CD4-positive, alpha-beta T cell treated with Interleukin-4 for 1 hour (primary cell): ENCODE measurements at places on chromosomes 2 and 18.

GRCh38 chr2:2847209-2847676 lies 516.2 kb upstream of the MYT1L start:
- no peak for DNase-seq

DNA sequence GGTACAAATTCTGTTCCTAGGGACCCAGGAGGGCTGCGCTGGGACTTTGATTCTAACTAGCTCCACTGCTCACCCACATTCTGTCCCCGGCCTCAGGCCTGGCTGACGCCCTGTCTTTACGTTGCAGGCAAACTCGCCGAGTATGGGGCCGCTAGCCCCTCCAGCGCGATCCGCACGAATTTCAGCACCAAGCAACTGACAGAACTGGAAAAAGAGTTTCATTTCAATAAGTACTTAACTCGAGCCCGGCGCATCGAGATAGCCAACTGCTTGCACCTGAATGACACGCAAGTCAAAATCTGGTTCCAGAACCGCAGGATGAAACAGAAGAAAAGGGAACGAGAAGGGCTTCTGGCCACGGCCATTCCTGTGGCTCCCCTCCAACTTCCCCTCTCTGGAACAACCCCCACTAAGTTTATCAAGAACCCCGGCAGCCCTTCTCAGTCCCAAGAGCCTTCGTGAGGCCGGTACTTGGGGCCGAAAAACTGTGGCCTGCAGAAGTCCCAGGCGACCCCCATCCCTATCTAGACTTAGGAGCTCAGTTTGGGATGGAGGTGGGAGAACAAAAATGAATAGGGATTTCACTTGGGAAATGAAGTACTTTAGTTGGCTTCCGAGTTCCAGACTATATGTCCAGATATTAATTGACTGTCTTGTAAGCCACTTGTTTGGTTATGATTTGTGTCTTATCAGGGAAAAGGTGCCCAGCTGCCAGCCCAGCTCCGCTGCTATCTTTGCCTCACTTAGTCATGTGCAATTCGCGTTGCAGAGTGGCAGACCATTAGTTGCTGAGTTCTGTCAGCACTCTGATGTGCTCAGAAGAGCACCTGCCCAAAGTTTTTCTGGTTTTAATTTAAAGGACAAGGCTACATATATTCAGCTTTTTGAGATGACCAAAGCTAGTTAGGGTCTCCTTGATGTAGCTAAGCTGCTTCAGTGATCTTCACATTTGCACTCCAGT lies 1.5 kb downstream of the HOXD1 start:
- no peak for DNase-seq

GRCh38 chr2:41992056-41992642 lies 55.7 kb upstream of the PKDCC start:
- no peak for DNase-seq

- no peak for DNase-seq
Measured at GRCh38 chr2:190615555-190616200, 33.2 kb upstream of the NAB1 start.

DNA sequence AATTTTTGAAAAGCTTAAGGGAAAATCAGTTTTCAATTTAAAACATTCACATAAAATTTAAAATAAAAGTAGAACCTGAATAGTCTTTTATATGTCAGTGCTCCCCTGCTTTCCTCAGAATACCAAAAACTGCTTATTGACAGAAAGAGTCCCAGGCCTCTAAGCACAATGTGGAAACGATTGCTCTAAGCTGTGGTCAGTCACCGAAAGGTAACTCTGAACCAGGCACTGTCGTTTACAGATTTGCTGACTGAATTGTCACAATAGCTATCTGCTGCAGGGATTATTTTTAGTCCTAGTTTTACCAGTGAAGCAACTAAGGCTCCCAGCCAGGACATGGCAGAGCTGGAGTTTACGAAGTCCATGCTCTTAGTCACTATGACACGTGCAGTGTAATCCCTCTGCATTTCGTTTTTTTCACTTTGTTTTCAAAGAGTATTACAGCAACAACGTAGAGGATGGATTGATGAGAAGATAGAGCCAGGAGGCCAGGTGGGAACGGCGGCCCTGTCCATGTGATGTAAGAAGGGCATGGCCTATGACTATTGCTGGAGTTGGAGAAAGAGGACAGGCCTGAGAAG lies 28.1 kb upstream of the TMEM247 start:
- no peak for DNase-seq

- DNase-seq: no peak
Measured at GRCh38 chr2:169330555-169331198, 31.7 kb downstream of the LRP2 start.

- no peak for DNase-seq
Measured at GRCh38 chr2:98538280-98539041, 69.9 kb downstream of the COA5 start.

GRCh38 chr2:201279079-201279478 lies 18.7 kb downstream of the CASP8 start:
- no peak for DNase-seq

DNA sequence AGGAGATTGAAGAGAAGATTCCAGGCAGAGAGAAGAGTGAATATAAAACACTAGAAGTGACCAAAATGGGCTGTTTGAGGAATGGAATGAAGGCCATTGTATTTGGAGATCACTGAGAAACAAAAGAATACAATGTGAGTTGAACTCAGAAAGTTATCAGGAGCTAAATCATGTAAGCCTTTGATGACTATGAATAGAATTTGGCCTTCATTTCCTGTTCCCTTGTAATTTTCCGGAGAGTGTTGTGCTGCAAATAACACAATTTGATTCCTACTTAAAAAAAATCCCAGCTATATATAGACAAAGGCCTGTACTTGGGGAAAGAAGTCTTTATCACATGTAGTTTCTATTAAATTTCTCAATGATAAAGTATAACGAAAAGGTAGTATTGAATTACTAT lies 33.7 kb upstream of the KYNU start:
- DNase-seq: no peak

DNA sequence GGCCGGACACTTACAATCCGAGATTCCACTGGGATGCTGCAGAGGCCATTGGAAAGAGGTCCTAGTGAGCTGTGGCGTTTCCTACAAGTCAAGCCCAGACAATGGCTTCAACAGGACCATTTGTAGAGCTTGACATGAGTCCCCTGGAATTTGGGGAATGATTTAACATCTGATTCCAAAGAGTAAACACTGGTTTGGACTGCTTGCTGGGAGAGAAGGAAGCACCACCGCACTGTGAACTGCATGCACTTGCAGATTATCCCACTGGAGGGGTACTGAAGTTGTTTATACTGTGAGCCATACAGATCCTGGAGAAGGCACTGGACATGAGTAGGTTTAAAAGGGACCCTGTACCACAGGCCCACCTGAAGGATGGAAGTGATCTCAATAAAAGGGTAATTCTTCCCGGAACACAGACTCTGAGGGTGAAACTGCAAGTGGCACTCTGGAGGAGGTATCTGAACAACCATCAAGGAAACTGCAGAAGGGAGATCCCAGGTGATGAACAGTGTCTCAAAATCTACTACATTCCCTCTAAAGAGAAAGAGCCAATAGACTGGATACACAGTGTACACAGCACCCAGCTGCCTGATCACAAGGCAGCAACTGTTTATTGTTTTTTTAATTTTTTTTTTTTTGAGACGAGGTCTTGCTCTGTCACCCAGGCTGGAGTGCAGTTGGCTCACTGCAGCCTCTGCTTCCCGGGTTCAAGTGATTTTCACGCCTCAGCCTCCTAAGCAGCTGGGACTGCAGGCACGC lies 4.3 kb upstream of the RAB6C start:
- no peak for DNase-seq

DNA sequence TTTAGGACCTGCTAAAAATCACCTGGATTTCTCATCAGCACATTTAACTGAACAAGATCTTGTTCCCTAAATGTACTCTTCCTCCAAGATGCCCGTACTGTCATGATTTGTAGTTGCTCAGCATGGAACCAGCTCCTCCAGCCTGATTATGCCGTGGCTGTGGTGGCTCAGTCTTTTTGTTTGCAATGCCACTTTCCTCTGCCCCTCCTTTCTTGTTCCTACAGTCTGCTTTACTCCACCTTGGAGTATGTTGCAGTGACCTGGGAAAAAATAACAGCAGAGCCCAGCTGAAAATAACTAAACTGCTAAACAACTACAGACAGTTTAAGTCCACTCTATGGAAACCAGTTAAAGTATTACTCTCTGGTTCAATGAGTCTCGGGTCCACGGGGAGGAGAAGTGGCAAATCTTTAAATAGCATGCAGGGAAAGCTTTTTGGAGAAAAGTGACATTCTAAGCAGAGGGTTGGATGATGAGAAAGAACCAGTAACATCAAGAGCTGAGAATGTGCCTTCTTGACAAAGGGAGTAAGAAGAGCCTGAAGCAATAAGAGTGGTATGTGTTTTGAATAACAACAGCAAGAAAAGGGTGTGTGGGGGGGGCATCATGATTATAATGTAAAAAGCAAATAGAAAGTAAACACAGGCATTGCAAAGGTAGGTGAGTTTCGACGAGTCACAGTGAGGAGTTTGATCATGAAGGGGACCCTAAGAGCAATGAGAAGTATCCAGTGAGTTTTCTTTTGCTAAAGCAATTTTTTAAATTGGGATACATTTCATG lies 225.7 kb downstream of the TMX3 start:
- DNase-seq: no peak

DNA sequence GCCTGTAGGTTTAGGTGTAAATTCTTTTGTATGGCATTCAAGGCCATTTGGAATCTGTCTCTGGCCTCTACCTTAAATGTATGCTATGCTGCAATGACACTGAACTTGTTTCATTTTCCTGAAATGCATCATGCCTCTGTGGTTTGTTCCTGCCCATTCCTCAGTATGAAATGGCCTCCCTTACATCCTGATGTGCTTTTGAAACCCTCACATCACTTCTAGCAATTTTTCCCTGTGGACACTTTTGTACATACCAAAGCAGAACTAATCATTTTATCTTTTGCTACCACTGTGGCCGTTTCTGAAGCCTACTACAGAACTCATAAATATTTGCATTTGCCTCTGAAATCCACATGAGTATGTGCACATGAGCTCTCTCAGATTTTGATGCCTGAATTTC lies 557.2 kb downstream of the ERBB4 start:
- no peak for DNase-seq

GRCh38 chr2:31216734-31217133 lies 581 bp downstream of the CAPN14 start:
- no peak for DNase-seq

DNA sequence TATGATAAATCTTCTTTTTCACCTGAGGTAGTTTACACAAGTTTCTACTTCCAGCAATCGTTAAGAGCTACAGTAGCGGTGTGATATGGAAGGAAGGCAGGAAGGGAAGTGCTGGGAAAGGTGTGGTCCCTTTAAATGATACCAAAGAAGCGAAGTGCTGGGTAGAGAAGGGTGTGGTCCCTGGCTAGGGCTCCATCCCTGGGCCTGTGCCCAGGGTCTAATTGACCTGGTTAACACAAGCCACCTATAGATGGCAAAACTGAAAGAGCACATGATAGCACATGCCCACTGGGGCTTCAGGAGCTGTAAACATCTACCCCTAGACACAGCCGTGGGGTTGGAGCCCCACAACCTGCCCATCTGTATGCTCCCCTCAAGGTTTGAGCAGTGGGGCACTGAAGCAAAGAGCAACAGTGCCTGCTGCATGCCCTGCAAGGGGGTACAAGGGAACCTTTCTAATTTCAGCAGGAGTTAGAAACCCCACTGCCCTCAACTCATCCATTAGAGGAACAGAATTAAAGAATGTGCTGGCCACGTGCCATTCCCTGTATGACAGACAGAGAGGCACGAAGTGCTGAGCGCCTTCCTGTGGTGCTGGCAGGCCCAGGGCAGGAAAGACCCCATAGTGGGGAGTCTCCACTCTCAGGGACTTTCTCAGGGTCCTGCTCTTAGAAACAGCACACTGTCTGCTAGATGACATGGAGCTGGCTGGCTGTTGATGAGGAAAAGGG lies 153.1 kb upstream of the LMAN1 start:
- no peak for DNase-seq
